Caudate nucleus (tissue), 63 donors: ENCODE measurements at places on chromosomes 4 and X.

DNA sequence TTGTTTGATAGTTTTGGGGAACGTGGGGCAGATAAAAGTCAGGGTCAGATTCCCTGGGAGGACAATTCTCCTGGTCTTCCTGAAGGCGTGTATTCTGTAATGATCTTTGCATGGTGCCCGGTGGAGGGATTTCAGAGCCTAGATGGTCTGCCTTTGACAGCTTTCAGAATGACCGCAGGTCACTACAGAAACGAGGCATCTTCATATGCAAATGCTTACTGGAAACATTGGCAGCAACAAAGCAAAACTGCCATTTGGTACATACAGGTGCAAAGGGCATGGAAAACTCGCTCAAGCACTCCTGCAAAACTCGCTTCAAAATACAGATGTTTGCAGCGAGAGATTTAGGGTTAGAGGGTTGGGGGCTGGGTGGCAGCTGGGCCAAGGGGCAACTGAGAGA lies 8.8 kb downstream of the C4orf50 start:
- DNase-seq: no peak

GRCh38 chrX:20427173-20427770 lies 160.6 kb upstream of the RPS6KA3 start:
- DNase-seq: no peak

DNA sequence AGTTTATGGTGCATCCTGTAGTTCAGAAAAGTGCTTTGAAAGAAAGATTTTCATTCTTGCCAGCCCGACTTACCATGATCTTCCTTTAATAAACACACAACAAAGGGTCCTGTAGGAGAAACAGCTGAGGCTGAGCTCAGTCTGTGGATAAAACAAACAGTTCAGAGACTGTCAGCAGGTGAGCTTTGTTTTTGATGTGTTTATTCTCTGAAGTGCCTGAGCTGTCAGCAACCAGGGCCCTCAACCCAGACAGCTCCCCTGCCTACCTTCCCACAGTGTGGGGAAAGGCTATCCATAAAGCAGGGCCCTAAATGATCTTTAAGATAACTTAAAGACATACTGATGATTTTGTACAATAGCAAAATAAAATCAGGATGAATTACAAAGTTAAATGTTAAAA lies 459.2 kb upstream of the GALNT7 start:
- no peak for DNase-seq

DNA sequence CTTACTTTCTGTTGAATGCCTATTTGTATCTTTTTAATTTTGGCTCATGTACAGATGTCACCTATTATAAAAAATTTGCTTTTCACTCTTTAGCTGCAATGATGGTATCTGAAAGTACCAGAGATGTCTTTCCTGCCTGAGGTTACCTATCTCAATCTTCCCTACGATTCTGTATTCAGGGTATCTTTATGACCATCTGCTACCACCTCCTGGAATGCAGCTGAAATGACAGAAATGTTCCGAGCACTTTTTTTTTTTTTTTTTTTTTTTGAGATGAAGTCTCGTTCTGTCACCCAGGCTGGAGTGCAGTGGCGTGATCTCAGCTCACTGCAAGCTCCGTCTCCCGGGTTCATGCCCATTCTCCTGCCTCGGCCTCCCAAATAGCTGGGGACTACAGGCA lies 136.4 kb downstream of the REPS2 start:
- no peak for DNase-seq

GRCh38 chr4:99473131-99473530 lies 37.7 kb upstream of the C4orf17 start:
- DNase-seq: no peak

- no peak for DNase-seq
Observed at GRCh38 chr4:168317621-168318020, 931 bp downstream of the DDX60 start.

GRCh38 chr4:188620608-188621007 lies 481.4 kb downstream of the TRIML1 start:
- DNase-seq: no peak

- DNase-seq: no peak
Observed at GRCh38 chr4:8224975-8225625, 26.0 kb downstream of the SH3TC1 start.

- no peak for DNase-seq
Observed at GRCh38 chr4:1210971-1211370, 38.0 kb downstream of the CTBP1 start.

- DNase-seq: no peak
Observed at GRCh38 chrX:42119076-42119475, 195.7 kb upstream of the CASK start.

- no peak for DNase-seq
Observed at GRCh38 chr4:1323280-1323634, 23.8 kb upstream of the UVSSA start.
